ENCODE measurements at places on chromosomes 16 and 17.
A peak's percentile ranks its signal among the peaks of the same experiment; 100 is the strongest.

DNA sequence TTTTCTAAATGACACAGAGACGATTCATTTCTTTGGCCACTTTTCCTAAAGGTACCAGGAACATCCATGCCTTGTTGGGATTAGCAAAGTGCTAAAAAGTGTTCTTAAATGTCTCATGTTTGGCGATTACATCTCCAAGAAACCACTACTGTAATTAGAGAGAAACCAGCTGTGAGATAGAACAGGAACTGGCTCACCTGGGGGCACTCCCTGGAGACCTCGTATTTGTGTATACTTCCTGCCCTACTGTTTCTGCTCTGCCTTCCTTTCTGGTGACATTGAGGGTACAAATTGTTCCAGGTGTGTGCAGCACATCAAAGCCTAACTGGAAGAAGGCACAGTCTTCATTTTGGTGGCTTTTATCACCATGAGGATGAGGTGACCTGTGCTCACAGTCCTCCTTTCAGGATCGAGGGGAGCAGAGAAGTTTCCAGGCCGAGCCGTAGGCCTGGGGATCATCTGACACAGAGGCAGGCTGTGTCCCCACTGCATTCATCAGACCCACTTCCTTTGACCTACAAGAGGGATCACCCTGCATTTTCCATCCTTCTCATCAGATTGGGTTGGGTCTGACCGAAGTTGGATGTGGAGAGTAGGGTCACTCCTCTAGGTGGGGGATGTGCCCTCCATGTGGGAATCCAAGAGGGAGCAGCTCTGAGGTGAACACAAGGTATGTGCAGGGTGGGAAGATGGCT lies 23.7 kb downstream of the CCL4 start:
- H3K27ac ChIP-seq: no peak overlapping the region
- no peaks in the 10 kb centered on the region for H3K36me3 ChIP-seq
- no peaks in the 10 kb centered on the region for H3K27me3 ChIP-seq
- H3K4me3 ChIP-seq: no peak overlapping the region
- no peak for DNase-seq
- no peaks in the 10 kb centered on the region for H3K4me1 ChIP-seq

- H3K27me3 ChIP-seq: no peaks in the 10 kb centered on the region
- no peak overlapping the region for H3K4me3 ChIP-seq
- no peak overlapping the region for H3K27ac ChIP-seq
- no peaks in the 10 kb centered on the region for H3K36me3 ChIP-seq
Measured at GRCh38 chr16:28084209-28084608, 20.7 kb upstream of the GSG1L start.

GRCh38 chr16:8727857-8728618 lies 53.6 kb downstream of the ABAT start:
- DNase-seq: no peak
- no peak overlapping the region for H3K4me3 ChIP-seq
- H3K27me3 ChIP-seq: no peaks in the 10 kb centered on the region
- no peak overlapping the region for H3K27ac ChIP-seq
- H3K4me1 ChIP-seq: no peaks in the 10 kb centered on the region

DNA sequence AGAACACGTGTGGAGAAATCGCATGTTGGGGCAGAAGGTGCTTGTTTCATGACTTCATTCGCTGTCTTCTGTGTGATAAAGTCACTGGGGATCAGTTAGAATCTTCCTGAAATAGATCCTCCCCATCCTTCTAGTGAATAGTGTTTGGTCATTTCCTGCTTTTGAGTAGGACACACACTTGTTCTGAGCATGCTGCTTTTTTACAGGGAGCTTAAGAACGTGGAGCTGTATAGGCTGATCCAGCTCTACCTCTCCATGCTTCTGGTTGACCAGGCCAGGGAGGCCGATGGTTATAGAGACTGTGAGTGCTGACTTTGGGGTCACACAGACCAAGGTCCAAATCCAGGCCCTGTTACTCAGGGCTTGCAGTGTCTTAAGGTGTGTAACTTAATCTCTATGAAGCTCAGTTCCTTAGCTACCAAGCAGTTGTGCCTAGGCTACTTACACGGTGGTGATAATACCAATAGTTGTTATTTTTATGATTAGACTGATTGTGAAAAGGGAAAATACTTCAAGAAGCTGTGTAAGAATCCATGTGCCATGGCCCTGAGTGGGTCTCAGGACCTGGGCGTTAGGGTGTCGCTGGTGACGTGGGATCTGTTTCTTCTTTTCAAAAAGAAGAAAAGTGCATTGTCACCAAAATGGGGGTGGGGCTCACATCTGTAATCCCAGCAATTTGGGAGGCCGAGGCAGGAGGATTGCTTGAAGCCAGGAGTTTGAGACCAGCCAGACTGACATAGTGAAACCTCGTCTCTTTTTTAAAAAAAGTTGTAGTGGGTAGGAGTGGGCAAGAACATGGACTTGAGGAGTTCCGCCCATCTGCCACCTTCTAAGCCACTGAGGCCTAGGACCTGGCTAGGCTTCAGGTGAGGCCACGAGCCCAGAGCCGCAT lies 64.1 kb upstream of the LGALS9 start:
- no peak overlapping the region for H3K27ac ChIP-seq
- DNase-seq: no peak
- H3K27me3 ChIP-seq: no peaks in the 10 kb centered on the region
- H3K4me3 ChIP-seq: no peak overlapping the region
- no peaks in the 10 kb centered on the region for H3K36me3 ChIP-seq

DNA sequence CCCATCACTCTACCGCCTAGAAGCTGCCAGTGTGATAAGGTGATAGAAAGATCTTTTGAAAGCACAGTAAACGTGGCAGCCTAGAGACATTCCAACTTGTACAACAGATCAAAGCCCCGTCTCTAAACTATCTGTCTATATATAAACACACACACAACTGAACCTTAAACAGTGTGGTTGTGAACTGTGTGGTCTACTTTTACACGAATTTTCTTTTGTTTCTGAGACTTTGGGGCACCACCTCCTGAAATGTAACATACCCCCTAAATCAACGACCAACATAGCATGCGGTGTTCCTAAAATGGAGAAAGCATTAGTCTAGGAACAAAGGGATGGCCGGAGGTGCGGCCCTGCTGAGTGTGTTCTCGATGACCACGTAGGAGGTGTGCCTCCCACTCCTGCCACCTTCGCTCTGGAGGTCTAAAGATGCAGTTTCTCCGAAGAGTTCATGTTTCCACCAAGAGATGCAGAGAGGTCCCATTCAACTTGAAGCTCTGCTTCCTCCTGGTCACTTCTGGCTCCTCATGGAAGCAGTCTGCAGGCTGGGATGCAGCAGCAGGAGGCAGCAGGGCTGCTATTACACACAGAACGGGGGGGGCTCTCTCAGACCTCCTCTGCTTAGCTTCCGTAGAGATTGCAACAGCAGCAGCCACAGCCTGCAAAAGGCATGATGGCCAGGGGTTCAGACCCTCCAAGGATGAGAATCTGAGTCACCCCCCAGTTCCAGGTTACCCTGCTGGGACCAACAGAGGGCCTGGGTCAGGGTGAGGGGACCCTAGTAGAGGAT lies 22.6 kb upstream of the USP10 start:
- H3K27me3 ChIP-seq: peaks cover 4% of the 10 kb centered on the region
- no peaks in the 10 kb centered on the region for H3K36me3 ChIP-seq
- DNase-seq: no peak
- H3K27ac ChIP-seq: no peak overlapping the region
- no peak overlapping the region for H3K4me3 ChIP-seq

- no peaks in the 10 kb centered on the region for H3K4me1 ChIP-seq
- no peaks in the 10 kb centered on the region for H3K27me3 ChIP-seq
- no peak overlapping the region for H3K27ac ChIP-seq
- no peak overlapping the region for H3K4me3 ChIP-seq
- DNase-seq: no peak
Measured at GRCh38 chr16:52568983-52569690, 22.2 kb upstream of the TOX3 start.

GRCh38 chr16:50762241-50762640 lies 20.4 kb downstream of the CYLD start:
- no peak overlapping the region for H3K27ac ChIP-seq
- peaks cover 2% of the 10 kb centered on the region for H3K36me3 ChIP-seq
- H3K4me3 ChIP-seq: no peak overlapping the region
- H3K4me1 ChIP-seq: no peaks in the 10 kb centered on the region
- peak; percentile 14 for DNase-seq

DNA sequence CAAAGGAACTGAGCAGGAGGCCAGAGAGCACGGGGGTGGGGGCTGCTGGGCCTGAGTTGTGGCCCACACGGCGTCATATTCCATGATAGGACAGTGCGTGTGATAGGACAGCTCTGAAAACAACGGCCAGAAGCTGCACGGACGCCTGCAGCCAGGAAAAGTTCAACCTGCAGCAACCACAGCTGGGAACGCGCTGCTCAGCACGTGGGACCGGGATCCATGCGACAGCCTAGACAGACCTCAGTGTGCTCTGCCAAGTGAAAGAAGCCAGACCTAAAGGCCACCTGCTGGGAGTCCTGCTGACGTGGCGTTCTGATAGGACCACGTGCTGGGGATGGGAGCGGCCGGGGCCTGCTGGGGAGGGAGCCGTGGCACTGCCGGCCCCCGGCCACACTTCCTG lies 21.6 kb downstream of the CTU2 start:
- H3K4me1 ChIP-seq: no peaks in the 10 kb centered on the region
- no peak overlapping the region for H3K4me3 ChIP-seq
- DNase-seq: no peak
- no peak overlapping the region for H3K27ac ChIP-seq
- no peaks in the 10 kb centered on the region for H3K27me3 ChIP-seq

GRCh38 chr16:56204816-56205215 lies 13.5 kb downstream of the GNAO1 start:
- no peak for DNase-seq
- H3K4me1 ChIP-seq: no peaks in the 10 kb centered on the region
- no peak overlapping the region for H3K4me3 ChIP-seq
- no peaks in the 10 kb centered on the region for H3K27me3 ChIP-seq

DNA sequence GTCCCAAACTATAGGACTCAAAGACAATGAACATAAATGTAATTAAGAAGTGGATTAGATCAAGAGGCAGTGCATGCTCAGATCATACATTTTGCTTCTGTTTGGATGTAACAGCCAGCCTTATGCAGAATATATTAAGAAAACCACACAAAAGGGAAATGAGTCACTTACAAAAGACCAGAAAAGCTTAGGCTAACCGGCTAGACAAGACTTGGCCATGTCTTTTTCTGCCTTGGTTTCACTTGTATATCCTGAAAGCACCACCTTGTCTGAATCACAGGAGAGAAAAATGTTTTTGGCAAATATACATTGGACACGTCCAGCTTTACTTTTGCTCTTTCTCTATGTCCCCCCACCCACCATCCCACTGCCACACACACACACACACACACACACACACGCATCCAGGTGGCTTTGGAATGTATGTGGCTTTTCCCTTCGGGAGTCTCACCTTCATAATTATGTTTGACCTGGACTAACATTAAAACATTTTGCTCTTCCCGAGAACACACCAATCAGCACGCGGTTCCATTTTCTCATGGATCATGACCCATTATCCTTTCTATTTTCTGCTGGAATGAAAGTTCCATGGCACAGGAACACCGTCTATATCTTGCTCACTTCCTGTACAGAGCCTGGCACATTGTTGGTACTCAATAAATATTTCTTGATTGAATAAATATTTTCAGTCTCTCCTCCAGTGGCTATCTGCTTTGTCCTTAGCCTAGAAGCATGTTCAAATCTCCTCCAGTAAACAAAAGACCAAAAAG lies 64.6 kb downstream of the CDK5R1 start:
- H3K27ac ChIP-seq: no peak overlapping the region
- no peaks in the 10 kb centered on the region for H3K36me3 ChIP-seq
- H3K27me3 ChIP-seq: no peaks in the 10 kb centered on the region
- H3K4me3 ChIP-seq: no peak overlapping the region
- H3K4me1 ChIP-seq: no peaks in the 10 kb centered on the region

GRCh38 chr17:75722542-75723095 lies 1.4 kb downstream of the ITGB4 start:
- no peak overlapping the region for H3K4me3 ChIP-seq
- H3K27me3 ChIP-seq: peaks cover 29% of the 10 kb centered on the region

DNA sequence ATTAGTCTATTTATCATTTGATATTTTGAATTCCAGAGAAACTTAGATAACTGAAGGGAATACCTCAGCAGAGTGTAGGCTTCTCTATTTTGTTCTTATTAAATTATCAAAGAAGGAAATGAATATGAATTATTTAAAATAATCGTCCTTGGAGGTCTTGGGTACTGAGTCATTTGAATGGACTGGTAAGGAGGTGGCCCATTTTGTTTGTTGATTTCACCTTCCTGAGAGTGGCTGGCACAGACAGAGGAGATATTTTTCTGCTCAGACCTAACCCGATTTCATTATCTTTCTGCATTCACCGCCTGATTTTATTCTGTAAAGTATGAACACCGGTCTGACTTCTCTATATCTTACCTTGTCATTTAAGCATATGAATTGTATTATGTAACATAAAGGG lies 88.0 kb downstream of the USP22 start:
- H3K4me3 ChIP-seq: no peak overlapping the region
- DNase-seq: no peak
- H3K36me3 ChIP-seq: no peaks in the 10 kb centered on the region
- H3K27ac ChIP-seq: no peak overlapping the region

DNA sequence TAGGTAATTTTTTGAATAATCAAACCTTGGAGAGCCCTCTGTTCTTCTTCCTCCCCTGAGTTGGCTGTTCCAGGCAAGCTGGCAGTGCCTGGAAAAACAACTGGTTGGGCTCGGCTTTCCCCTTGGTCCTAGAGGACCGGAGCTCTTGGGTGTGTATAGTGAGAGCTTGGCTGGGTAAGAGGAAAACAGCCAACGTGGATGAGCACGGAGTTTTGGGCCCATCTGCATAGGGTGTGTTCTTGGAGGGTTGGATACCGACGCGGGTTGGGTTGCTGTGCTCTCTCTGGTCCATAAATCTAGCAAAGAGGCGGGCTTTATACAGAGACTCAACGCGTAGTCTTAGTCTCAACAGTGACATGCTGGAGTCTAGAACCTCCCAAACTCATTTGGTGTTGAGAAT lies 23.2 kb downstream of the ITGB3 start:
- H3K27ac ChIP-seq: peak overlapping the region; percentile 70
- no peaks in the 10 kb centered on the region for H3K36me3 ChIP-seq
- no peaks in the 10 kb centered on the region for H3K27me3 ChIP-seq
- H3K4me1 ChIP-seq: peaks cover 45% of the 10 kb centered on the region

GRCh38 chr16:57128771-57129389 lies 36.5 kb downstream of the CPNE2 start:
- H3K4me3 ChIP-seq: no peak overlapping the region
- no peaks in the 10 kb centered on the region for H3K27me3 ChIP-seq
- no peak for DNase-seq
- no peak overlapping the region for H3K27ac ChIP-seq
- no peaks in the 10 kb centered on the region for H3K4me1 ChIP-seq
- no peaks in the 10 kb centered on the region for H3K36me3 ChIP-seq

GRCh38 chr17:76492989-76493501 lies 8.2 kb downstream of the RHBDF2 start:
- peaks cover 14% of the 10 kb centered on the region for H3K4me1 ChIP-seq
- DNase-seq: peak; percentile 75
- H3K4me3 ChIP-seq: peak overlapping the region; percentile 11

DNA sequence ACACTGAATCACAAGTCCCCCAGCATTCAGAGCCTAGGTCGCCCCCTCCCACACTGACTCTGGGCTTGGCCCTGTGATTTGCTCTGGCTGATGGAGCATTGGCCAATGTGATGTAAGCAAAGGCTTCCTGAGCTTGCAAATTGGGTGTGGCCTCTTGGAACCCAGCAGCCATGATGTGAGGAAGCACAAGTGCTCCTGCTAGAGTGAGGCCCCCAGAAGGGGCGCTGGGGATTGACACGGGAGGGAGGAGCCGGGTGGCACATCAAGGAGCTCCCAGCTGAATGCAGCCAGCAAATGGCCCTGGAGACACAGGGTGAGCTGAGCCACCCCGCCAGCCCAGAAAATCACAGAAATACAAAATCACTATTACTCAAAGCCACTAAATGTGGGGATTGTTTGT lies 308.5 kb downstream of the C16orf95 start:
- no peak overlapping the region for H3K27ac ChIP-seq
- H3K4me1 ChIP-seq: no peaks in the 10 kb centered on the region
- no peaks in the 10 kb centered on the region for H3K27me3 ChIP-seq
- no peak for DNase-seq
- H3K36me3 ChIP-seq: no peaks in the 10 kb centered on the region

Data from fibroblast of lung (primary cell).